ENCODE measurements at places on chromosomes 5 and 9. TPM values are rescaled to one million over a fixed set of nuclear protein-coding genes. Genes with fewer than 3 reads are reported as not detected.

The WDR38 gene
- total RNA-seq, result not detected

The GDA gene
- 142 TPM for total RNA-seq

The PRSS3 gene
- 1.0 TPM for total RNA-seq

The ZNF367 gene
- total RNA-seq, result 12.6 TPM

The WNT8A gene
- total RNA-seq, result not detected

- no peak for DNase-seq
- H3K4me1 ChIP-seq, result no peaks in the 10 kb centered on the region
- H3K36me3 ChIP-seq, result no peaks in the 10 kb centered on the region
- no peak overlapping the region for H3K4me3 ChIP-seq
- H3K27ac ChIP-seq, result no peak overlapping the region
These were observed 198.5 kb downstream of the FBN2 start for GRCh38 chr5:128339585-128339984.

GRCh38 chr5:61625681-61626621, 293.9 kb downstream of the ZSWIM6 start:
- H3K4me3 ChIP-seq, result no peak overlapping the region
- H3K27ac ChIP-seq, result no peak overlapping the region
- peak; percentile 73 for DNase-seq
- H3K4me1 ChIP-seq, result no peaks in the 10 kb centered on the region

- no peak overlapping the region for H3K27ac ChIP-seq
- H3K27me3 ChIP-seq, result no peaks in the 10 kb centered on the region
- no peaks in the 10 kb centered on the region for H3K4me1 ChIP-seq
- H3K4me3 ChIP-seq, result no peak overlapping the region
- H3K36me3 ChIP-seq, result no peaks in the 10 kb centered on the region
These were observed 43.4 kb downstream of the DPYSL3 start for GRCh38 chr5:147466360-147466980.

DNA sequence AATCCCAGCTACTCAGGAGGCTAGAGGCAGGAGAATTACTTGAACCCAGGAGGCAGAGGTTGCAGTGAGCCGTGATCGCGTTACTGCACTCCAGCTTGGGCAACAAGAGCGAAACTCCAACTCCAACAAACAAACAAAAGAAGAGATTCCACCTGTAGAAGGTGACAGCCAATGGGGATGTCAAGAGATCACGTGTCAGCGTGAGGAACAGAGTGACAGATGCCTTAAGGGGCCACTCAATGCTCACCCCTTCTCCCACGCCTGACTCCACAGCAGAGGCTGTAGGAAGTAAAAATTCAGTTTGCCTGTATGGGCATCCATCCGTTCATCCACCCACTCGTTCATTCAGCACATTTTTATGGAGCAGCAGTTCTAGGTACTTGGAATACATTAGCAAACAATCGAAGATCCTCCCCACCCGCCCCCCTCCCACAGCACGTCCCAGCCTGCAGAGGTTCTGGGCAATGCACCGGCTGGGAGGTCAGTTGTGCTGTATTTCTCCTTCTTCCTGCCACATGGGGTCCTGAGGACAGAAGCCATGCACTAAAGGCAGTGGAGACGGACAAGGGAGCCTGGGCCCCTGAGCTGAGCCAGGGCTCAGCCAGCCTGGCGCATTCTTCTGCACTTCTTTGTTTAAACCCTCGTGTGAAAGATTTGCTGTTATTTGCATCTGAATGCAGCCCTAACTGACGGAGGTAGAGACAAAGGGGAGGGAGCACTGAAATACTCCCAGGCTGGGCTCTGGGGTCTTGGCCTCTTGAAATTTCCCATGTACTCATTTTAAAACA, 11.3 kb upstream of the RNF130 start:
- no peak overlapping the region for H3K27ac ChIP-seq
- peaks cover 26% of the 10 kb centered on the region for H3K27me3 ChIP-seq
- peaks cover 19% of the 10 kb centered on the region for H3K4me1 ChIP-seq

DNA sequence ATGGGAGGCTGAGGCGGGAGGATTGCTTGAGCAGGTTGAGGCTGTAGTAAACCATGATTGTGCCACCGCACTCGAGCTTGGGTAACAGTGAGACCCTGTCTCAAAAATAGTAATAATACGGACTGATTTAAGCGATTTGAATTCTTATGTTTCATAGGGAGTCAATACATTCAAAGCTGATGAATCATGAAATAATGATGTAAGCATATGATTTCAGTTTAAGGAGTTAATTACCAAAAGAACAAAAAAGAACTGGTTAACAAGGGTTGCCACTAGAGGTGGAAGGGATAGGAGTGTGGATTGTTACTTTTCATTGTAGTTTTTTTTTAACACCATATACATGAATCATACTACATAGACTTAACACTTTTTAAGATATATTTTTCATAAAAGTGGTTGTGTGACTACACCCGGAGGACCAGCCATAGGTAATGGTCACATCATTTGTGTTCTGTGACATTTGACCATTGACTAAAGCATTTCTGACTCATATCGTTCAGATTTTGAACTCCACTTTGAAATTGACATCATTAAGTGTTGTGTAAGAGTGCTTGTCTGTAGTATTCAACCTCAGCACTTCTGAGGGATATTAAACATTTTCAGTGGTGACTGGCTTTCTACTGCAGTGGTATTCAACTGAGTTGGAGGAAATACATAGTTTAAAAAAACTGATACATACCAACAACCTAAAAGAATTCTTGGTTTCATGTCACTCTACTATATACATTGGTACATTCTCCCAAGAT, 7.0 kb downstream of the TRMT10B start:
- H3K4me1 ChIP-seq, result no peaks in the 10 kb centered on the region
- peak; percentile 45 for DNase-seq
- H3K27me3 ChIP-seq, result no peaks in the 10 kb centered on the region

- H3K36me3 ChIP-seq, result no peaks in the 10 kb centered on the region
- DNase-seq, result no peak
- H3K4me3 ChIP-seq, result no peak overlapping the region
- H3K27ac ChIP-seq, result no peak overlapping the region
- H3K27me3 ChIP-seq, result no peaks in the 10 kb centered on the region
- H3K4me1 ChIP-seq, result no peaks in the 10 kb centered on the region
These were observed 36.6 kb upstream of the MYORG start for GRCh38 chr9:34413231-34413852.

GRCh38 chr5:22649074-22649473, 204.1 kb downstream of the CDH12 start:
- H3K4me1 ChIP-seq, result no peaks in the 10 kb centered on the region
- no peak for DNase-seq
- H3K4me3 ChIP-seq, result no peak overlapping the region
- H3K27ac ChIP-seq, result no peak overlapping the region
- H3K27me3 ChIP-seq, result no peaks in the 10 kb centered on the region

DNA sequence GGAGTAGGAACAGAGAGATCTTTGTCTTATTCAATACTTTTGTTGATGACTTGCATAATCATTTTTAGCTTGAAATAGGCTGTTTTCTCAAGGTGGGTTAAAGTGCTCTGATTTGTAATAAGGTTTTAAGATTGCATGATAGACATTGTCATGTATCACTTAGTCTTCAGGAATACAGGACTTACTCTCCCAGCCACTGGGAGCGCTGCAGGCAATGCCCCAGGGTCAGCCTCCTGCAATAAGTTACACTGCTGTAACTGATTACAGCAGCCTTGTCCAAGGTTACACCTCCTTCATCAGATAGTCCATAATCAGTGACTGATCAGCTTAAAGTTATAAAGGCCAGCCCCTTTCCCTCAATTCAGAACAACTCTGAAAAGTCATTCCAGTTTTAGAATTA, 218.6 kb downstream of the ESM1 start:
- H3K27me3 ChIP-seq, result no peaks in the 10 kb centered on the region
- H3K4me3 ChIP-seq, result no peak overlapping the region
- H3K27ac ChIP-seq, result no peak overlapping the region
- H3K4me1 ChIP-seq, result 0 out of 2 replicates have a peak, but pooled peaks cover under 1% of the 10 kb centered on the region

- H3K36me3 ChIP-seq, result no peaks in the 10 kb centered on the region
- DNase-seq, result no peak
- H3K27ac ChIP-seq, result no peak overlapping the region
- no peak overlapping the region for H3K4me3 ChIP-seq
- no peaks in the 10 kb centered on the region for H3K4me1 ChIP-seq
These were observed 57.3 kb upstream of the FNIP1 start for GRCh38 chr5:131854134-131854533.

- no peaks in the 10 kb centered on the region for H3K27me3 ChIP-seq
- H3K4me3 ChIP-seq, result no peak overlapping the region
- H3K4me1 ChIP-seq, result peaks cover 32% of the 10 kb centered on the region
- DNase-seq, result peak; percentile 78
- peak overlapping the region; percentile 94 for H3K27ac ChIP-seq
These were observed 32.5 kb upstream of the RAB14 start for GRCh38 chr9:121233906-121234831.

- no peaks in the 10 kb centered on the region for H3K27me3 ChIP-seq
- no peak overlapping the region for H3K27ac ChIP-seq
- DNase-seq, result no peak
- no peaks in the 10 kb centered on the region for H3K36me3 ChIP-seq
- H3K4me1 ChIP-seq, result no peaks in the 10 kb centered on the region
These were observed 41.9 kb downstream of the NCS1 start for GRCh38 chr9:130213911-130214761.

GRCh38 chr5:124644138-124644537, 102.3 kb downstream of the ZNF608 start:
- DNase-seq, result no peak
- no peak overlapping the region for H3K4me3 ChIP-seq
- no peaks in the 10 kb centered on the region for H3K36me3 ChIP-seq
- no peak overlapping the region for H3K27ac ChIP-seq

DNA sequence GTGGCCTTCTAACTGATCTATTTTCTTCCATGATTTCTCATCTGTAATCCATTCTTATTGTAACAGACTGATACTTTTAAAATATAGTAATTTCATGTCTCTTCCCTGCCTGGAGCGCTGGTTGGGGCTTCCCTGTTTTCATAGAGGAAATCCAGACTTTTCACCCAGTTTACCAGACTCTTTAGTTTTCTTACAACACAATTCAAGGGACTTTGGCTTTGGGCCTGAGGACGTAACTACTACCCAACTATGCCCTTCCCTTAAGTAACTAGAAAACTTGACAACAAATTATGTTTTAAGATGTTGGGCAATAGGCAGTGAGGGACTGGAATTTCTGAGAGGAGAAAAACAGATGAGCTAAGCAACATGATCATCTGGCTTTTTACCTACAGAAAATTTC, 289.6 kb downstream of the FGF10 start:
- no peak for DNase-seq
- no peak overlapping the region for H3K4me3 ChIP-seq
- no peaks in the 10 kb centered on the region for H3K36me3 ChIP-seq
- no peaks in the 10 kb centered on the region for H3K4me1 ChIP-seq
- H3K27me3 ChIP-seq, result no peaks in the 10 kb centered on the region
- H3K27ac ChIP-seq, result no peak overlapping the region

- no peak overlapping the region for H3K27ac ChIP-seq
- no peaks in the 10 kb centered on the region for H3K27me3 ChIP-seq
- DNase-seq, result peak; percentile 61
These were observed 3.8 kb downstream of the CREB3 start for GRCh38 chr9:35736201-35736633.

DNA sequence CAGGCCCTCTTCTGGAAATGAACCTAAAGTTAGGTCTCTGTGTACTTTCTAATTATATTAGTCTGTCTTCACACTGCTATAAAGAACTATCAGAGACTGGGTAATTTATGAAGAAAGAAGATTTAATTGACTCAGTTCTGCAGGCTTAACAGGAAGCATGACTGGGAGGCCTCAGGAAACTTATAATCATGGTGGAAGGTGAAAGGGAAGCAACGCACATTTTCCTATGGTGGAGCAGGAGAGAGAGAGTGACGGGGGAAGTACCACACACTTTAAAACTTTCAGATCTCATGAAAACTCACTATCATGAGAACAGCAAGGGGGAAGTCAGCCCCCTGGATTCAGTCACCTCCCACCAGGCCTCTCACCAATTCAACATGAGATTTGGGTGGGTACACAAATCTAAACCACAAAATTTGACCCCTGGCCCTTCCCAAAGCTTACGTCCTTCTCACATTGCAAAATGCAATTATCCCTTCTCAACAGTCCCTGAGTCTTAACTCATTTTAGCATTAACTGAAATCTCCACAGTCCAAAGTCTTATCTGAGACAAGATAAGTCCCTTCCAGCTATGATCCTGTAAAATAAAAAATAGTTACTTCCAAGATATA, 40.7 kb downstream of the TRIP13 start:
- H3K4me3 ChIP-seq, result no peak overlapping the region
- DNase-seq, result no peak
- no peaks in the 10 kb centered on the region for H3K36me3 ChIP-seq
- H3K4me1 ChIP-seq, result 0 out of 2 replicates have a peak, but pooled peaks cover 6% of the 10 kb centered on the region
- H3K27me3 ChIP-seq, result peaks cover 52% of the 10 kb centered on the region

- no peak overlapping the region for H3K27ac ChIP-seq
- no peak overlapping the region for H3K4me3 ChIP-seq
- DNase-seq, result no peak
- no peaks in the 10 kb centered on the region for H3K27me3 ChIP-seq
- H3K36me3 ChIP-seq, result no peaks in the 10 kb centered on the region
- H3K4me1 ChIP-seq, result no peaks in the 10 kb centered on the region
These were observed 39.4 kb upstream of the ERCC6L2 start for GRCh38 chr9:95836072-95836471.

Data from PC-9 (cell line).